HepG2 (cell line): ENCODE measurements at places on chromosomes 16 and 17. TPM values are rescaled to one million over a fixed set of nuclear protein-coding genes. Genes with fewer than 3 reads are reported as not detected.

The HOXB6 gene
- polyA plus RNA-seq = not detected in 2 replicates

- peaks cover 33% of the 10 kb centered on the region for H3K36me3 ChIP-seq
- H3K4me3 ChIP-seq = no peak overlapping the region
- H3K27me3 ChIP-seq = no peaks in the 10 kb centered on the region
- H3K4me1 ChIP-seq = no peaks in the 10 kb centered on the region
- no peak overlapping the region for H3K27ac ChIP-seq
Measured at GRCh38 chr17:66649818-66650543, 184.9 kb upstream of the CACNG5 start.

- DNase-seq = no peak
- H3K27ac ChIP-seq = no peak overlapping the region
- no peak overlapping the region for H3K4me3 ChIP-seq
- H3K4me1 ChIP-seq = peaks cover 9% of the 10 kb centered on the region
- H3K27me3 ChIP-seq = peaks cover 25% of the 10 kb centered on the region
Measured at GRCh38 chr16:1914084-1914608, 4.1 kb downstream of the HS3ST6 start.

GRCh38 chr17:4959261-4959965 is 8.2 kb downstream of the SPAG7 start:
- no peak overlapping the region for H3K27ac ChIP-seq
- H3K27me3 ChIP-seq = no peaks in the 10 kb centered on the region
- H3K36me3 ChIP-seq = peaks cover 3% of the 10 kb centered on the region
- DNase-seq = no peak
- no peak overlapping the region for H3K4me3 ChIP-seq
